Fibroblast of mammary gland (primary cell): ENCODE measurements at places on chromosomes 16 and 17.

DNA sequence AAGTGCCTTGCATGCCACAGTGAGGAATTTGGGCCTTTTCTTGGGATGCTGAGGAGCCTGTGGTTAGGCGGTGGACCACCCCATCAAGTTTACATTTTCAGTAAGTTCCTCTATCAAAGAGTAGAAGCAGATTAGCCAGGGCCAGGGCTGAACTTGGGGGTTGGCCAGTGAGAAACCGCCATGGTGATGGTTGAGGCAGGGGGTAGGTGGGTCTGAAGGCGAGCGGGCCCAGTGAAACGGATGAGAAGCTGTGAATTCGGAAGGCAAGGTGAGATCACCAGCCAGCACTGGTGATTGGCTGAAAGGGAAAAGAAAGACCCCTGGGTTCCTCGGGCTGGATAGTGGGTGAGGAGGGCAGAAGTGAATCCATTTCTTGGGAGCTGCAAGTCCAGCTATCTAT, 311.4 kb downstream of the CBLN1 start:
- no peak for DNase-seq

- peak; percentile 23 for DNase-seq
These were observed 234.5 kb downstream of the C16orf78 start for GRCh38 chr16:49608098-49608497.

DNA sequence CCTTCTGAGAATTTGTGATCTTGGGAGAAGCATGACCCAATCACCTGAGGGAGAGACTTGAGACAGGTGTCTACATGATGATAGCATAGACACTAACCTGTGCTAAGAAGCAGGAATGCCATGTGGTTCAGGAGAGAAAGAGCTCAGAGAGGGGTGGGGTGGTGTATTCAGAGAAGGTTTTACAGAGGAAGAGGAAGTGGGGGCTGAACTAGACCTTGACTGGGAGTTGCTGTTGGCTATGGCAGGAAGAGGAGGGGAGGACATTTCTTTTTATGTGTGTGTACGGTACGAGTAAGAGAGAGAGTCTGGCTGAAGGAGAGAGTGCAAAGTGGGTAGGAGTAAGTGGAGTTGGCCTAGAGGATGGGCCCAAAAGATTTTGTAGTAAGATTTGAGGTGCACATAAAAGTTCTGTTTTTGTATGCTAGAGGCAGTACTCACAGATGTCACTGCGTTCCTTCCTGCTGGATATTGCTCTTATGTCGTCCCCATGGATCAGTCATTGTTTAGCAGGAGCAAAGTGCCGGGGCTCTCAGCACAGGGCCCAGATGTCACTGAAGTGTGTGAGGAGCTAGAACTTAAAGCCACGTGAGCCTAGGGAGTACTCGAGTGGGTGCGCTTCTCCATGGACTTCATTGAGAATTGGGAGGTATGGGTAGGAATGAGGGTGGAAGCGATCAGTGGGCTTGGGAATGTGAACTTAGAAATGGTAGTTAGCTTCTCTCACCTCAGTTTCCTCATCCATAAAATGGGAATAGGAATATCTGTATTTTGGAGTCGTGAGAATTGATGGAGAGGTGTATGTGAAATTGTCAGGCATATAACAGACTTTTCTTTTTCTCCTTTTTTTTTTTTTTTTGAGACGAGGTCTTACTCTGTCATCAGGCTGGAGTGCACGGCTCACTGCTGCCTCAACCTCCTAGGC, 22.1 kb downstream of the SLC7A6 start:
- DNase-seq = no peak

DNA sequence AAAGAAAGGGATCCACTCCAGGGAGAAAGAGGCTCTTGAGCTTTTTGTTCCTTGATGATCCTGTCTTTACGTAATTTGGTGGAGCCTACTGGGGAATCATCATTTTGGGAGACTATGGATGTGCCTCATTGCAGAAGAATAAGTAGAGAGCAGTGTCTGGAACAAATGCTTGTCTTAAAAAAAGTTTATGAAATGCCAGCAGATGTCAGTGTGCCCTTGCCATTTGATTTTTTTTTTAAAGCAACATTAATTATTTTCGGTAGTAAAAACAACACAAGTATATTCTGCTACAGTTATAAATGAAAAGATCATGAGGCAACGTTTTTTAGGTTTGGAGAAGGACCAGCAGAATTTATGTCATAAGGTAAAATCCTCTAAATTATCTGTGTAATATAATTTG, 934.8 kb upstream of the EEF2KMT start:
- DNase-seq = no peak
